ENCODE measurements at places on chromosomes 16 and 17. TPM values are rescaled to one million over a fixed set of nuclear protein-coding genes. Genes with fewer than 3 reads are reported as not detected.

MPP3 gene
- 19.5 TPM for total RNA-seq

SLC52A1 gene
- not detected for total RNA-seq

BAHCC1 gene
- total RNA-seq: 45.2 TPM

NOD2 gene
- 5.4 TPM for total RNA-seq

PYDC1 gene
- total RNA-seq: not detected

NECAB2 gene
- total RNA-seq: 0.61 TPM

BHLHA9 gene
- total RNA-seq: not detected

- no peak for DNase-seq
- H3K4me1 ChIP-seq: peaks cover 35% of the 10 kb centered on the region
- no peak overlapping the region for H3K27ac ChIP-seq
- H3K36me3 ChIP-seq: no peaks in the 10 kb centered on the region
- H3K27me3 ChIP-seq: no peaks in the 10 kb centered on the region
- H3K4me3 ChIP-seq: no peak overlapping the region
Measured at GRCh38 chr17:40470932-40471828, 27.9 kb downstream of the IGFBP4 start.

DNA sequence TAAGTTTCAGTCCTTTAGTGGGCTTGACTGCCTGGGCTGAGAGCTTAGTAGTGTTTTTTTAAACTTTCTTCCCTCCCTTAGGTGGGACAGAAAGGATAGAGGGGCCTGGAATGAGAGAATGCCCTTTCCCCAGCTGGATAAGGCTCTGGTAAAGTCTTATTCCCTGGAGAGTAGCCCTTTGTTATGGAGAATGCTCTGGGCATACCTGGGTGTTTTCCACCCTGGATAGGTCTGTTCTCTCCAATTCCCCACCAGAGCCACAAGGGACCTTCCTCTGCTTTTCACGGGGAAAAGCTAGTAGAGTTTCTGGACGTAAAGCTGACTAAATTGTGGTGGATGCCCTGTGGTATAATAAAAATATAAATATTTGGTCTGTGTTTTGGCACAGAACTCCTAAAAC is 164.1 kb downstream of the HS3ST4 start:
- H3K4me3 ChIP-seq: no peak overlapping the region
- no peak for DNase-seq
- H3K36me3 ChIP-seq: no peaks in the 10 kb centered on the region
- no peaks in the 10 kb centered on the region for H3K27me3 ChIP-seq

DNA sequence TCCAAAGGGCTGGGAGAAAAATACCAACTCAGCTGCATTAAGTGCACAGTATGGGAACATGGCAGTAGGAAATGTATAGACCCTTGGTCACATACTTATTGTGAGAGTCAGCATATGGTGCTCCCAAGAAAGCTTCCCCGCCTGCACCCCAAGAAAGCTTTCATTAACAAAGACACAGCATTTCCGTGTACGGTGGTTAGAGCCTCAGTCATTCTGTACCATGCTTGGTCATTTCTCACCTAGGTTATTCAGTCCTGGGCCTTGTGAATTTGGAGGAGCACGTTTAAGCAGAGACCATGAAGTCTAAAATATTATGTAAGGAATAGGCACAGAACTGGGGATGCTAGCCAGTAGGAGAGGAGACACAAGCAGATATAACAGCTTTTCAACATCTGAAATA is 56.1 kb downstream of the ESRP2 start:
- no peak overlapping the region for H3K4me3 ChIP-seq
- no peak overlapping the region for H3K27ac ChIP-seq
- peaks cover 9% of the 10 kb centered on the region for H3K36me3 ChIP-seq
- no peak for DNase-seq
- no peaks in the 10 kb centered on the region for H3K27me3 ChIP-seq

GRCh38 chr16:54049591-54050458 is 236.8 kb downstream of the IRX3 start:
- no peak for DNase-seq
- H3K4me1 ChIP-seq: no peaks in the 10 kb centered on the region
- no peak overlapping the region for H3K4me3 ChIP-seq
- no peak overlapping the region for H3K27ac ChIP-seq

GRCh38 chr16:25172831-25173230 is 43.9 kb upstream of the AQP8 start:
- H3K4me1 ChIP-seq: no peaks in the 10 kb centered on the region
- no peak overlapping the region for H3K27ac ChIP-seq
- no peak for DNase-seq
- no peak overlapping the region for H3K4me3 ChIP-seq

- H3K4me3 ChIP-seq: no peak overlapping the region
- no peak for DNase-seq
- H3K4me1 ChIP-seq: peaks cover 4% of the 10 kb centered on the region
- peaks cover 42% of the 10 kb centered on the region for H3K27me3 ChIP-seq
- H3K36me3 ChIP-seq: no peaks in the 10 kb centered on the region
Measured at GRCh38 chr16:86763819-86764218, 185.5 kb downstream of the FOXL1 start.

DNA sequence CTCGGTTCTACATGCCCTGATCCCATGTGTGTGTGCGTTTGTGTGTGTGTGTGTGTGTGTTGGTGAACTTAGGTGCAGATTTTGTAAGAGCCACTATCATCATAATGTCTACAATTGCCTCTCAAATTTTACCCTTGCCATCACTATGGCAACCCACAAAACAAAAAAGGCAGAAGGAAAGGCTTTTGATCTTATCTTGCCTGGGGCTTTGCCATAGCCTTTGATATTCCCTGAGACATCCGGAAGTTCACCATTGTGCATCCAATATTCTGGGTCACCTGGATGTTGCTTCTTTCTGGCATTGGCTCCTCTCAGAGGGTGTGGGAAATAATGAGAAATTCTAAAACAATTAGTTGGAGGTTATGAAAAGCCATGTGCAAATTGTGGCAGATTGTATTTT is 114.7 kb downstream of the HAPSTR1 start:
- H3K4me3 ChIP-seq: no peak overlapping the region
- H3K4me1 ChIP-seq: no peaks in the 10 kb centered on the region

DNA sequence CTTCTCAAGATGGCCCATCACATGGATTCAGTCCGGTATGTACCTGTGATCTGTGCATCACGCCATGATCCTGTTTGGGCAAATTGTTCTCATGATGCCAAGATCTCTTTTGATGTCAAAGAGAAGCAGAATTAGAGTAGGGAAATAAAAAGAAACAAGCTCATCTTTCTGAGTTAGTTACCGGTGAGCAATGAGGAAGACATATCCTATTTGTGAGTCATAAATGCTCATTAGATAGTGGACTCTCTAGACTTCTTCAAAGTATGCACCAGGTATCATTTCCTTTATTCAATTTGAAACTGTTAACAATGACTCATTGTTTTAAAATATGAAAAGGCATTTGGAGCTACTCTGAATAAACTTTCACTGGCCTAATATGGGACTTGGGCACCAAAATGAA is 8.0 kb upstream of the KRTAP4-12 start:
- H3K4me3 ChIP-seq: no peak overlapping the region
- no peaks in the 10 kb centered on the region for H3K27me3 ChIP-seq
- peaks cover 17% of the 10 kb centered on the region for H3K36me3 ChIP-seq
- DNase-seq: peak; percentile 77
- H3K27ac ChIP-seq: peak overlapping the region; percentile 73

DNA sequence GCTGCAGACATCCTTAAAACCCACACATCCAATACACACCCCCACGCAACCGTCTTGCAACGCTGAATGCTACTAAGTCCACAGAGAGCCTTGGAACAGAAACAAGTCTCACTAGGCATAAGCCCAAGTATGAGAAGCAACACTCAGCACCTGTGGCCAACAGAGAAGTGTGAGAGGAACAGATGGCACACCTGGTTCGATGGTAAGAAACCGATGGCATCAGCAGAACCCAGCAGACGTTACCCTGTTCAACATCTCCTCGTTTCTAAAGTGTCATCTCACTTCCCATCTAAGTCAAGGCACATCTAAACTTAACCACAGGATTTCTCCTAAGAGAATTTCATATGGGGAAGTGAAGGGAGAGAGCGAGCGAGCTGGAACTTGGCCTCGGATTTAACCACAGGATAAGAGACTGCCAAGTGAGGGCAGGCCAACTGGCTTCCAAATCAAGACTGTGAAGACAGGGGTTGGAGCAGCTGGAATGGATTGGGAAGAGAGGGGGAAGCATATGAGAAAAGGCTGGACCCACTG is 41.0 kb downstream of the NXPH3 start:
- no peak for DNase-seq
- no peak overlapping the region for H3K4me3 ChIP-seq
- H3K27me3 ChIP-seq: no peaks in the 10 kb centered on the region
- H3K4me1 ChIP-seq: no peaks in the 10 kb centered on the region
- H3K36me3 ChIP-seq: peaks cover 26% of the 10 kb centered on the region

- H3K27me3 ChIP-seq: no peaks in the 10 kb centered on the region
- H3K36me3 ChIP-seq: no peaks in the 10 kb centered on the region
- no peak within 1 kb of the TSS for H3K27ac ChIP-seq
- DNase-seq: peak; percentile 81
Measured at GRCh38 chr16:84819644-84820304, at the start of gene CRISPLD2. CRISPLD2 (plus strand) TSS chr16:84819985; CDS start chr16:84838496, 18,511 bp downstream.

GRCh38 chr17:6047966-6048365 is 22.2 kb upstream of the WSCD1 start:
- DNase-seq: no peak
- H3K27ac ChIP-seq: no peak overlapping the region
- peaks cover 28% of the 10 kb centered on the region for H3K27me3 ChIP-seq
- no peak overlapping the region for H3K4me3 ChIP-seq
- H3K36me3 ChIP-seq: no peaks in the 10 kb centered on the region
- no peaks in the 10 kb centered on the region for H3K4me1 ChIP-seq

- H3K27ac ChIP-seq: no peak overlapping the region
- H3K4me1 ChIP-seq: no peaks in the 10 kb centered on the region
- no peak overlapping the region for H3K4me3 ChIP-seq
- no peaks in the 10 kb centered on the region for H3K27me3 ChIP-seq
- no peaks in the 10 kb centered on the region for H3K36me3 ChIP-seq
Measured at GRCh38 chr16:65657556-65657955, 535.7 kb upstream of the CDH11 start.

DNA sequence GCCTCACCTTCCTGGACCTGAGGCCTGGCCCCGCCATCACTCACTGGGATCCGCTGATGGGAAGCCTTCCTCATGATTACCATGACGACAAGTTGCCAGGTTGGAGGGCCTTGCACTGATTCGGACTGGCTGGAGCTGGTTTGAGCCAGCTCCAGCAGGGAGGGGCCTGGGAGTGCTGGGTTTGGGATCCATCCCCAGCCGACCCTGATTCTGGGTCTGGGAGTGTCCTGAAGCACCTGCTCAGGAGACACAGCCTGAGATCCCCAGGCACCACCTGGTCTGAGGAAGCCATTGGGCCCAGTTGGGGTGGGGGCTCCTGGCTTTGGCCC is 5.9 kb upstream of the BAIAP3 start:
- H3K36me3 ChIP-seq: peaks cover 9% of the 10 kb centered on the region
- no peak overlapping the region for H3K27ac ChIP-seq
- no peak overlapping the region for H3K4me3 ChIP-seq
- H3K4me1 ChIP-seq: peaks cover 12% of the 10 kb centered on the region

DNA sequence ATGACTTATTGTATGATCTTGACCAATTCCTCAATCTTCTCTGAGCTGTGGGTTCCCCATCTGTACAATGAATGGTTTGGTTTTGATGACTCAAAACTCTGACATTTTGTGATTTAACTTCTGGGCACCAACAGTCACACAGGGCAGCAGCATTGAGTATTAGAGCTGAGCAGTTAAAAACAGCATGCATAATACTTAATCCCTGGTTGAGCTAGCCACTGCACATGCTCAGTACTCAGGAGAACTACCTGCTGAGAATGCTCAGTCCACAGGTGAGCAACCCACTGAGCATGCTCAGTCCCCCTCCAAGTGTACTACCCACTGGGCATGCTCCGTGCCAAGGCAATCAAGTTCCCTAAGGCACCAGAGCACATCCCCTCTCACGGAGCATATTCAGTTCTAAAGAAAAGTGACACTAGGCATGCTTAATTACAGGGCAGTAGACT is 68.7 kb downstream of the AIPL1 start:
- H3K27ac ChIP-seq: no peak overlapping the region
- no peaks in the 10 kb centered on the region for H3K27me3 ChIP-seq
- H3K4me1 ChIP-seq: peaks cover 10% of the 10 kb centered on the region
- peak; percentile 53 for DNase-seq
- H3K36me3 ChIP-seq: no peaks in the 10 kb centered on the region

- H3K4me1 ChIP-seq: no peaks in the 10 kb centered on the region
- H3K36me3 ChIP-seq: 0 out of 2 replicates have a peak, but pooled peaks cover 2% of the 10 kb centered on the region
- no peak overlapping the region for H3K4me3 ChIP-seq
- H3K27ac ChIP-seq: no peak overlapping the region
- no peak for DNase-seq
Measured at GRCh38 chr17:2074919-2075318, 20.0 kb downstream of the HIC1 start.

- no peak overlapping the region for H3K4me3 ChIP-seq
- H3K27me3 ChIP-seq: no peaks in the 10 kb centered on the region
- 0 out of 2 replicates have a peak, but pooled peaks cover 9% of the 10 kb centered on the region for H3K36me3 ChIP-seq
- no peak overlapping the region for H3K27ac ChIP-seq
- DNase-seq: no peak
Measured at GRCh38 chr16:90011508-90011819, 7.8 kb downstream of the DBNDD1 start.

GRCh38 chr16:85981826-85982562 is 83.0 kb downstream of the IRF8 start:
- H3K36me3 ChIP-seq: no peaks in the 10 kb centered on the region
- DNase-seq: no peak
- no peaks in the 10 kb centered on the region for H3K4me1 ChIP-seq

DNA sequence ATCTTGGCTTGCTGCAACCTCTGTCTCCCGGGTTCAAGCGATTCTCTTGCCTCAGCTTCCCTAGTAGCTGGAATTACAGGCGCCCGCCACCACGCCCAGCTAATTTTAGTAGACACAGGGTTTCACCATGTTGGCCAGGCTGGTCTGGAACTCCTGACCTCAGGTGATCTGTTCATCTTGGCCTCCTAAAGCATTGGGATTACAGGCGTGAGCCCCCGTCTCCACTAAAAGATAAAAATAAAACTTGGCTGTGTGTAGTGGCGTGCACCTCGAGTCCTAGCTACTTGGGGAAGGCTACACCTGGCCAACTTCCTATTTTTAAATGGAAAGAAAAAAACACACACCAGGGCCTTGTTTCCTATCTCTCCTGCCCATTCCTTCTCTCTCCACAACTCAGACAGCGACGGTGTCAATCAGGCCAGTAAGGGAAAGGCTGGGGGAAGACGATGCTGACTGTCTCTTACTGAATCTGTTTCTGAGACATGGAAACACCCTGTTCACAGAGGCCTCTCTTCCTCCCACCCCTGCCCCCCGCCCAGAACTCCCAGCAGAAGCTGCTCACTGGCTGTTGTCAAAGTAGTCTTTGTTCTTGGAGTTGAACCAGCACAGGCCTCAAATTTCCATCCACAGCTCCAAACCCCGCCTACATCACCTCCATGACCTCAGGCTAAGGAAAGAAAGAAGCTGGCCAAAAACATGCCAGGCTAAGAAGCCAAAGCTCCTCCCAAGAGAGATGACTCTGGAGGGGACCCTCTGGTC is 96.6 kb downstream of the NXN start:
- no peaks in the 10 kb centered on the region for H3K27me3 ChIP-seq
- peak overlapping the region; percentile 51 for H3K27ac ChIP-seq
- peaks cover 40% of the 10 kb centered on the region for H3K4me1 ChIP-seq
- DNase-seq: no peak
